ENCODE measurements at places on chromosomes 5 and 9.

DNA sequence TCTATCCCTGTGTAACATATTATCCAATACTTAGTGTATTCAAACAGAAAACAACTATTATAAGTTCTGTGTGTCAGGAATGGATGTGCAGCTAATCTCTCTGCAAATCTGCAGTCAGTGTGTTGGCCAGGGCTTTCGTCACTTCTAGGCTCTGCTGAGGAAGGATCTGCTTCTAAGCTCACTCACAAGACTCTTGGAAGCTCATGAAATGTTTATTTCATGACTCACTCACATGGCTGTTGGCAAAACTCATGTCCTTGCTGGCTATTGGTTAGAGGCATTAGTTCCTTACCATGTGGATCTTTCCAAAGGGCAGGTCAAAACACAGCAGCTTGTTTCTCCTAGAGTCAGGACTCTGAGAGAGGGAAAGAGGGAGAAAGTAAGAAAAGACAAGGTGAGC lies 367.4 kb upstream of the SMARCA2 start:
- no peak for DNase-seq

GRCh38 chr9:38081356-38082108 lies 12.5 kb upstream of the SHB start:
- DNase-seq, result no peak

DNA sequence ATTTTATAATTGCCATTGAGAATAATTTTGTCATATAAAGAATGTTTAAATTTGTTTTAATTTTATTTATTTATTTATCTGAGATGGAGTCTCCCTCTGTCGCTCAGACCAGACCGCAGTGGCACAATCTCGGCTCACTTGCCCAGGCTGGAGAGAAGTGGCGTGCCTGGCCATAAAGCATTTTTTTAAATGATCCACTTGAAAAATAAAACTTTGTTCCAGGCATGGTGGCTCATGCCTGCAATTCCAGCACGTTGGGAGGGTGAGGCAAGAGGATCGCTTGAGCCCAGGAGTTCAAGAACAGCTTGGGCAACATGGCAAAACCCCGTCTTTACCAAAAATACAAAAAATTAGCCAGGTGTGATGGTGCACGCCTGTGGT lies 2.1 kb upstream of the SIT1 start:
- no peak for DNase-seq

DNA sequence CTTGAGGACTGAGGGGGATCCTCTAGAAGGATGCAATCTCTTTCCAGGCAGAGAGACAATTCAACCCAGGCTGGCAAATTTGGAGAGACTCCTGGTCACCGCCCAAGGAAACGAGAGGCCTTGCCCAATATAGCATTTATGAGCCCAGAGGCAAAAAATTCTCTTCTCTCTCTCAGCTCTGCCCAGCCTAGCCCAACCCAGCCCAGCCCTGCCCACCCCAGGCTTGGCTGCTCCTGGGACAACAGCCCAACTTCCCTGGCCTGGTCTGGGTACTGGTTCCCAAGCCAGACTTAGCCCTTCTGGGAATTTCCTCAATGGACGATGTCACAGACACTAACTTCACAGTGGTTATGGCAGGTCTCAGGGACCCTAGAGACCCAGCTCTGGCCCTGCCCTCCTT lies 116.5 kb downstream of the PSD2 start:
- no peak for DNase-seq

GRCh38 chr5:157204765-157205164 lies 24.1 kb downstream of the ITK start:
- DNase-seq, result no peak

- DNase-seq, result no peak
Measured at GRCh38 chr5:144230806-144231205, 60.1 kb downstream of the KCTD16 start.

GRCh38 chr9:82681809-82682208 lies 381.1 kb downstream of the RASEF start:
- DNase-seq, result no peak

GRCh38 chr9:113711251-113711650 lies 164.9 kb upstream of the ZNF618 start:
- no peak for DNase-seq

Data from frontal cortex (tissue), 4 donors.